ENCODE measurements at places on chromosomes 5 and 9. TPM values are rescaled to one million over a fixed set of nuclear protein-coding genes. Genes with fewer than 3 reads are reported as not detected.

TAF11L13 gene
- not detected for total RNA-seq

GFI1B gene
- total RNA-seq, result 1.4 TPM

- DNase-seq, result no peak
Observed at GRCh38 chr9:33198165-33198564, 31.0 kb upstream of the B4GALT1 start.

DNA sequence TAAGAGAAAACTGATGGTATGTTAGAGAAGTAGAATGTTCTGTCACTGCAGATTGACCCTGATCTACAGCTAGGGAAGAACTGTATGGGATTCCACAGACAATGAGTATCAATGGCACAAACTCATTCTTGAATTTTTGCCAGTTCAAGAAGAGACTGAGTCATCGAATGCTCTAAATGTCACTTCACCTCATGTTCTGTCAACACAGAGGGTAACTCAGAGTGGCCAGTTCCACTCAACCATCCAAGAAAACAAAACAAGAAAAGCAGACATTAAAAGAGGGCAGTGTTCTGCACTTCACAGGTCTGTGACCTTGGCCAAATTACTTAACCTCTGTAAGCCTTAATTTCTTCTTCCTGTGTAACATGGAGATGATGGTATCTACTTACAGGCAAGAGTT, 132.2 kb upstream of the HMHB1 start:
- DNase-seq, result no peak

DNA sequence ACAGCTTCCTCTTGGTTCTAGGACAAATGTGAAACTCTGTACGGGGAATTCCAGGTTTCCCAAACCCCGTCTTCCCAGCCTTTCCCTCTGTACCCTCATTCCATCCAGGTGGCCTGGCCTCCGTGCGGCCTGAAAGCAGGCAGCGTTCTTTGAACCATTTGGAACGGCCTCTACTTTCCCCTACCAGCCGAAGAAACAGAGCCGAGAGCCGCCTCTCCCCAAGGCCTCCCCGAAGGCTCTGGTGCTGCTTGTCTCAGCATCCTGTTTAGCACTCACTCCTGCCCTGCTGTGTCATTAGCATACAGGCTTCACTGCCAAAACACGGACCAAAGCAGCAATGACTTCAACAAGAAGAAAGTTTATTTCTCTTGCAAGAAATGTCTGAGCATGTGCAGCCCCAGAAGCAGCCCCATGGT, 137.7 kb downstream of the HSD17B3 start:
- no peak for DNase-seq
